Aorta (tissue), 5 donors: ENCODE measurements at places on chromosomes 12 and 14. TPM values are rescaled to one million over a fixed set of nuclear protein-coding genes. Genes with fewer than 3 reads are reported as not detected.

Gene PTPRR
- 0.45 TPM for total RNA-seq

Gene TAS2R20
- total RNA-seq: 4.3 TPM

Gene ZNF891
- 4.9 TPM for total RNA-seq

- H3K36me3 ChIP-seq: no peaks in the 10 kb centered on the region
- no peaks in the 10 kb centered on the region for H3K4me1 ChIP-seq
- H3K4me3 ChIP-seq: no peak overlapping the region
Measured at GRCh38 chr14:53093206-53093605, 59.9 kb downstream of the DDHD1 start.

GRCh38 chr12:69430942-69431590, 39.1 kb upstream of the FRS2 start:
- peak overlapping the region; percentile 57 for H3K27ac ChIP-seq
- H3K4me3 ChIP-seq: no peak overlapping the region
- H3K27me3 ChIP-seq: no peaks in the 10 kb centered on the region
- H3K36me3 ChIP-seq: no peaks in the 10 kb centered on the region

Gene C1S
- 490 TPM for total RNA-seq

DNA sequence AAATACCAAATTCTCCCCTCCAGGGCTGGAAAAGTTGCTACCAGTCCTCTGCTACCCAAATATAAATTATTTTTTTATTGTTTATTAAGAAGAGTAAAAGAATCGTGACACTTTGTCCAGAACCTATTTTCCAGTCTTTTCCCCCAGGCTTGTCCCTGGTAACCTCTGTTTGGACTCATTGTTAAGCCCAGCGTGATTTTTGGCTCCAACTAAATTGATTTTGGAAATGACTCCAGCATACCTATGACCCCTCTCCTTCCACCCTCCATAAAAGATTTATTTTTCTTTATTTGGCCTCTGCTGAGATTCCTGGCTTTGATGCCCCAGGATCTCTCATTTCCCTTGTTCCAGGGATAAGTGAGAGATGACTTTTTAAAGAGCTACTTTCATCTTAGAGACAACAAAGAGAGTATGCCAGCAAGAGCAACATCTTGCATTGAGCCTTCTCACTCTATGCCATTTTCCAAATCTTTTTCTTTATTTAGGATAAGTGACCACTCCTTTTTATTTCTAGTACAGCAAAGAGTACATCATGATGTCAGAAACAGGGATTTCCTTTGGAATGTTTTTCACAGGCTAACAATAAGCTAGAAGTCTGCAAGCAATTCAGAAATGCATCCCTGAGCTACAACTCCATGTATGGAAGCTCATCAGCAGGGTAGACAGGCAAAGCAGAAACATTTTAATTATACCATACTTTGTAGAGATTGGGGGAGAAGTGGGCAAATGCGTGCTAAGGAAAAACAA, 75.8 kb downstream of the DAD1 start:
- H3K27ac ChIP-seq: peak overlapping the region; percentile 23
- no peaks in the 10 kb centered on the region for H3K27me3 ChIP-seq
- no peak overlapping the region for H3K4me3 ChIP-seq
- no peaks in the 10 kb centered on the region for H3K36me3 ChIP-seq
- peaks cover 19% of the 10 kb centered on the region for H3K4me1 ChIP-seq

Gene B3GNT4
- total RNA-seq: not detected

DNA sequence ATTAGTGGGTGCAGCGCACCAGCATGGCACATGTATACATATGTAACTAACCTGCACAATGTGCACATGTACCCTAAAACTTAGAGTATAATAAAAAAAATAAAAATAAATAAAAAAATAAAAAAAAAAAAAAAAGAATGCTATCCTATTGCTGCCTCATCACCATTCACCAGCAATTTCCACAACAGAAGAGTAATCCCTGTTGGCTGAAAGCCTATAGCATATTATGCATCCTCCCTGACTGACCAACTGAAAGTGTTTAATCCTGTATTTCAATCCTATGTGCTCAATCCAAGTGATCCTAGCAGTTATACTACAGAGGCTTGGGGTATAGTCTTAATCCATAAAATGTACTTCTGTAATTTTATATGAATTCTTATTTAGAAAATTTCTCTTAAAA, 18.5 kb downstream of the DICER1 start:
- no peak overlapping the region for H3K27ac ChIP-seq
- DNase-seq: no peak
- no peaks in the 10 kb centered on the region for H3K36me3 ChIP-seq
- H3K4me3 ChIP-seq: no peak overlapping the region

- no peaks in the 10 kb centered on the region for H3K4me1 ChIP-seq
- H3K36me3 ChIP-seq: peaks cover 2% of the 10 kb centered on the region
- H3K27me3 ChIP-seq: no peaks in the 10 kb centered on the region
- H3K4me3 ChIP-seq: peak within 1 kb of the TSS; percentile 90
- peak; percentile 96 for DNase-seq
- no peak within 1 kb of the TSS for H3K27ac ChIP-seq
Measured at GRCh38 chr12:14803011-14803829, at the start of the genes C12orf60 and WBP11. Gene C12orf60 (plus strand): TSS chr12:14803670. CDS start chr12:14822936, 19,266 bp downstream. Gene WBP11 (minus strand): TSS chr12:14803478. CDS start chr12:14801383, 2,095 bp downstream.

DNA sequence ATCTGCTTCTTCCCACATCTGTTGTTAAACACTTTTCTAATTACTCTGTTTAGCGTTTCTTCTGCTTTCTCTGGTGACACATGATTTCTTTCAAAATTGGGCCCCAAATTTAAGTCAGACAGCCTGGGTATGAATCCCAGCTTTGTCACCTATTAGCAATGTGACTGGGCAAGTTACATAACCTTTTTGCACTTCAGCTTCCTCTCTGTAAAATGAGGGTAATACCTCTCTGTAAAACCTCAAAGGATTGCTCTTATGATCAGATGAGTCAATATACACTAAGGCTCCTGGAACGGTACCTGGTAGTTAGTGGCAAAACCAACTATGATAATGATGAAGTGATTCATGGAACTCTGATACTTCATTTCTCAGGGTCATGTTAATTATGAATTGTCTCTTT, 33.0 kb downstream of the E2F7 start:
- H3K27me3 ChIP-seq: no peaks in the 10 kb centered on the region
- H3K27ac ChIP-seq: no peak overlapping the region
- DNase-seq: no peak
- no peaks in the 10 kb centered on the region for H3K36me3 ChIP-seq
- H3K4me3 ChIP-seq: no peak overlapping the region
- no peaks in the 10 kb centered on the region for H3K4me1 ChIP-seq

- no peaks in the 10 kb centered on the region for H3K27me3 ChIP-seq
- H3K4me3 ChIP-seq: no peak overlapping the region
- no peaks in the 10 kb centered on the region for H3K36me3 ChIP-seq
- no peaks in the 10 kb centered on the region for H3K4me1 ChIP-seq
- DNase-seq: peak; percentile 69
Measured at GRCh38 chr14:100662879-100663760, 63.6 kb upstream of the DLK1 start.

DNA sequence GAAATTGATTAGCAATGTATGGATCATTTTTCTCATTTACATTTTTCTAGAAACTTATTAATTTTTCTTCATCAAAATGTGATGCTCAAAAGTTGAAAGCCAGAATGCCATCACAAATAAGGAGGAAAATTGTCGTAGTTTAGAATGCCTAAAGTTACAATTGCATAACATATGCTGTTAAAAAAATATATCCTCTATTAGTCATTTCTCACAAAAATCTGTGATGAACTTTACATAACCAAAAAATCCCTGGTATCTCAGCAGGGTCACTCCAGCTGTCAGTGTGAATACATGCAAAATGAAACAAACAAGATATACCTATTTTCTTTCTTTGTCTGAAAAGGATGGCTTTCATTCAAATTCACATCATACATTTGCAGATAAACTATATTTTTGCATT, 358.9 kb downstream of the PAWR start:
- H3K4me1 ChIP-seq: no peaks in the 10 kb centered on the region
- no peak overlapping the region for H3K4me3 ChIP-seq
- no peaks in the 10 kb centered on the region for H3K36me3 ChIP-seq

DNA sequence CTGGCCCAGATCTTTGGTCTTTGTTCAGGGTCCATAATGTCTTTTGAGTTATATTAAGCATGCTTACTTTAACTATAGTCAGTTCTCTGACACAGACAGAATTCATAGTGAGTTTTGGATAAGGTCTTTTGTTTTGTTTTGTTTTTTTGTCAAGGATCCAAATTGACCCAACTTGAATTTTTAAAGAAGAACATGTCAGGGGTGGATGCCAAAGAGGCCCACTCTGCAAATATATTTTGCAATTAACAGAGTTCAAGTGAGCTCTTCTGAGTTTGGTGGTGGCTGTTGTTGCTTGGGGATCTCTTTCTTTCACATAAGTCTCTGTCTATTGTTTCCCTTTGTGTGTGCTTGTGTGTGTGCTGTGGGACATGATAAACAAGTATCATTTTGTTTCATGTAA, 34.4 kb upstream of the PMCH start:
- no peaks in the 10 kb centered on the region for H3K36me3 ChIP-seq
- no peaks in the 10 kb centered on the region for H3K27me3 ChIP-seq
- no peak overlapping the region for H3K27ac ChIP-seq
- H3K4me1 ChIP-seq: no peaks in the 10 kb centered on the region
- no peak overlapping the region for H3K4me3 ChIP-seq

Gene AKAP3
- 0.68 TPM for total RNA-seq

Gene KRT85
- not detected for total RNA-seq

- H3K27me3 ChIP-seq: no peaks in the 10 kb centered on the region
- H3K4me3 ChIP-seq: no peak overlapping the region
- H3K36me3 ChIP-seq: no peaks in the 10 kb centered on the region
- H3K27ac ChIP-seq: no peak overlapping the region
- DNase-seq: no peak
- H3K4me1 ChIP-seq: no peaks in the 10 kb centered on the region
Measured at GRCh38 chr12:128387811-128388422, 120.9 kb downstream of the TMEM132C start.

DNA sequence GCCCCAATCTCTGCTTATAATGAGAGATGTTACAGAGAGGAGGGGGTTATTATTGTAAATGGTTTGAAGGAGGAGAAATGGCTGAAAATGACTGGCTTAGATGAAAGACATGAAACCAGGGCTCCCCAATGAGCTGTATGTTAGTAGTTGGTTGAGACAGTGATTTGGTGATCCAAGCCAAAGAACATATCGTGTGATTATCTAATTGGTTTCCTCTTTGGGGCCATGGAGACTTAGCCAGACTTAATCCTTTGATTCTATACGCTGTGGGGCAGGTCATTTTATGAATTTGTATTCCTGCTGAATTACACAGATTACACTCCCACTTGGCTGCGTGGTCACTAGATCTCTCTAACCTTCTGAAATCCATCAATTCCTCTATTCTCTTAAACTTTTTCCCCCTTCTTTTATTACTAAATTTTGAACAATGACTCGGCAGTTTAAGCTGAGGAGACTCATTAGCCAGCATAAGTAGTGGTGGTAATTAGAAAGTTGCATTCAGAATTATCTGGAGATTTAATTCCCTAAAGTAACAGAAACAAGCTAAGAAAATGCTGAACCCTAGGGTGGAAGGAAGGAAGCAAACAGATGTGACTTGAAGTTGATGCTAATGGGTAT, 5.3 kb downstream of the TTC8 start:
- H3K36me3 ChIP-seq: no peaks in the 10 kb centered on the region
- no peak for DNase-seq
- no peak overlapping the region for H3K27ac ChIP-seq
- H3K4me3 ChIP-seq: no peak overlapping the region
- no peaks in the 10 kb centered on the region for H3K27me3 ChIP-seq
- peaks cover 3% of the 10 kb centered on the region for H3K4me1 ChIP-seq

Gene ETV6
- total RNA-seq: 113 TPM

GRCh38 chr14:90677484-90678050, 138.7 kb downstream of the TTC7B start:
- DNase-seq: no peak
- H3K4me1 ChIP-seq: no peaks in the 10 kb centered on the region
- H3K36me3 ChIP-seq: no peaks in the 10 kb centered on the region
- H3K27me3 ChIP-seq: no peaks in the 10 kb centered on the region
- no peak overlapping the region for H3K4me3 ChIP-seq

Gene FAM90A1
- 0.32 TPM for total RNA-seq

GRCh38 chr12:4109826-4110225, 163.7 kb upstream of the CCND2 start:
- DNase-seq: no peak
- H3K27ac ChIP-seq: no peak overlapping the region
- H3K4me1 ChIP-seq: no peaks in the 10 kb centered on the region
- H3K36me3 ChIP-seq: no peaks in the 10 kb centered on the region
- H3K4me3 ChIP-seq: no peak overlapping the region
- H3K27me3 ChIP-seq: no peaks in the 10 kb centered on the region

DNA sequence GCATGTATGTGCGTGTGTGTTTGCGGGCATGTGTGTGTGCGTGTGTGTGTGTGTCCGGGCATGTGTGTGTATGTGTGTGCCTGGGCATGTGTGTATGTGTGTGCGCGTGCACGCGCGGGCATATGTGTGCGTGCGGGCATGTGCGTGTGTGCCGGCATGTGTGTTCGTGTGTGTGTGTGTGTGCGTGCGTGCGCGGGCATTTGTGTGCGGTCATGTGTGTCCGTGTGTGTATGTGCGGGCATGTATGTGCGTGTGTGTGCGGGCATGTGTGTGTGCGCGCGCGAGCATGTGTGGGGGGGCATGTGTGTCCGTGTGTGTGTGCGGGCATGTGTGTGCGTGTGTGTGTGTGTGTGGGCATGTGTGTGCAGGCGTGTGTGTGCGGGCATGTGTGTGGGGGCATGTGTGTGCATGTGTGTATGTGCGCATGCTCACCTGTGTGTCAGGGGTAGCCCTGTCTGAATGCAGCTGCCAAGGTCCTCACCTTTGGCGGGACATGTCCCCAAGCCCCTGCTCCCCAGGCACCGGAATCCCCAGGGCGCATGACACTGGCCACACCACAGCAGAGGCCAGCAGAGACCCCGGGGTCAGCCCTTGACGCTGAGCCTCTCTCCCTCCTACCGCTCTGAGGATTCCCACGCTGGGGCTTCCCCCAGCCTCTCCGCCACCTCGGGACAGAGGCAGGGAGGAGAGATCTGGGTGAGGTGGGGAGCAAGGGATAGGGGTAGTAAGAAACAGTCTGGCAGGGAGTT, 109.5 kb upstream of the NCOR2 start:
- H3K27me3 ChIP-seq: no peaks in the 10 kb centered on the region
- DNase-seq: no peak

DNA sequence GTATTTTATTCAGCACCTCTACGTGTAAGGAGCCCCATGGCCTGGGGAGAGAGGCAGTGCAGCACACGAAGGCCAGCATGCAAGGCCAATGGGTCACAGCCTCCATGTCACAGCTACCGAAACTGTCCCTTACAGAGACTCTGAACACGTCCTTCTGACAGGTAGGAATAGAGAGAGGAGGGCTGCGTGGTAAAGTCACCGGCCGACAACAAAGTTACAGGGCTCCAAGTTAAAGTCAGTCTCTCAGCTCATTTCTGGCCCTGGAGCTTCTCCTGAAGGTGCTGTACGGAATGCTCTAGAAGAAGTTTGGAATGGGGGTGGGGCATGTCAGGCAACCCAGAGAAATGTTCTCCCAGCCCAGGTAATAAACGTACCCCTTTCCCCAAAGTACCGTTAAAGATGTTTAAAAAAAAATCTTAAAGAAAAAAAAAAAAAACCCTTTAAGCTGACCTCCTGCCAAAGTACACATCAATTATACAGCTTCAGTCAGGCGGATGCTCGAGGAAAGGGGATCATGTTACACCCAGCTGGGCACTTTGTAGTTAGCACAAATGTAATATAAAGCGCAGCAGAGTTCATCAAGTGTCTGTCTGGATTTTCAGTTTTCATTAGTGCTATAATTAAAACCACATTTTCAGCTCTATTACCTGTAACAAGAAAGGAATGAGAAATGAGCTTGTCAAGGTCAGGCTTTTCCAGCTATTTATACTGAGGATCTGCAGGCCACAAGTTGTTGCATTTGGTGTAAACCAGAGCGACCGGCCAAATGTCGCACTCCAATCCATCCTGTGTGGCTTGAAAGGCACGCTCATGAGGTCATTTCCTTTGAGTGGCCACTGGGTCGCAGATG, 53.3 kb upstream of the CDKN3 start:
- no peaks in the 10 kb centered on the region for H3K4me1 ChIP-seq
- DNase-seq: no peak
- no peak overlapping the region for H3K27ac ChIP-seq
